Smooth muscle cell of the brain vasculature (primary cell): ENCODE measurements at places on chromosomes 12 and 14.

DNA sequence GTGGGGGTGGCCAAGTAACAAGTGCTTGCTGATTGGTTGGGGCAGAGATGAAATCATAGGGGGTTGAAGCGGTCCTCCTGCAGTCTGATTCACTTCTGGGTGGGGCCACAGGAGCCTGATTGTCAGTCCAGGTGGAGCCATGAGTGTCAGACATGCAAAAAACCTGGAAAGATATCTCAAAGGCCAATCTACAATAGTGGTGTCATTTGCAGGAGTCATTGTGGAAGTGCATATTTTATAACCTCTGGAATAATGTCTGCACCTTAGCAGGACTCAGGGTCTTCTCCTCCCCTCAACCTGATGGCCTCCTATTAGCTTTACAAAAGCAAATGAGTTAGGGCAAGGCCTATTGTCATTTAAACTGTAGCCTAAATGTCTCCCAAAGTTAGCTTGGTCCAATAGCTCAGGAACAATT is 241.4 kb downstream of the NUAK1 start:
- DNase-seq, result no peak

GRCh38 chr12:108335349-108336119 is 3.6 kb downstream of the CMKLR1 start:
- DNase-seq, result no peak

DNA sequence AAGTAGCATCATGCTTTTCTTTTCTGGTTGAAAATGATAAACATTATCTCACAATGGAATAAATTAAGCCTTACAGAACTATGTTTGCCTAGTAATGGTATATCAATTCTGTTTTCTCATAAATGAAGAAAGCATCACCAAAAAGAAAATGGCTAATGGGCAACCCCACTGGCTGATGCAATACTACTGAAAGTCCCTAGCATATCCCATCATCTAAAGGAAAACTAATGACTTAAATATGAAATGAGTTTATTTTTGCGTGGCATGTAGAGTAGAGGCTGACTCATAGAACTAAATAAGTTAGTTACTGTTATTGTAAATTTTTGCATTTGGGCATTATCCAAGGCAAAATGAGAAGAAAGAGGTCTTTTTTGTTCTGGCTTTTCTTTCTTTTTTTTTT is 1156.3 kb upstream of the SEL1L start:
- no peak for DNase-seq

DNA sequence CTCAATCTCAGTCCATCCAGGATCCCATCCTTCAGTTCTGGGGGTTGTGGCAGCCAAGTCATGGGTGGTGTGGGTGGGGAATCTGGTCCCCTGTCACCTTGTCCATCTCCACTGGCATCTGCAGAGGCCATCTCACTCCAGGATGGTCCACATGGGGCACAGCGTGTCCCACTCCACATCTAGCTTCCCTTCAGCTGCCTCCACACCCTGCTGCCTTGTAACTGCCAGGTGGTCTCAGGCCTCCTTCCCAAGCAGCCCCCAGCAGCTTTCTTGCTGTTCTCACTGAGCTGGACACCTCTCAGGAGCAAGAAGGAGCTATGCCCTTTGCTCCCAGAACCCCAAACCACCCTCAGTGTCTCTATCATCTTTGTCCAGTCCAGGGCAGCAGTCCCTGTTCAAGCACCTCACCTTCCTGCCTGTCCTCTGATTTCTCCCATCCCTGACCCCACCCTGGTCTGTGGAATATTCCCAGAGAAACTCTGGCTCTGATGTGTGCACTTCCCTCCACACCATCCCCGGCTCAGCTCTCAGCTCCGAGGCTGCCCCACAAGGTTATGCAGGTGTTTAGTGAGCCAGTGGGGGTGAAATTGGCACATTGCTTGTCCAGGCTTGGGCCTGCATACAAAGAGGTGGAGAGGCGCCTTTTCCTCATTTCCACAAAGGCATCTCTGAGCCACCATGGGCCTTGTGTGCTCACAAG is 13.7 kb upstream of the DYNC1H1 start:
- DNase-seq, result no peak

DNA sequence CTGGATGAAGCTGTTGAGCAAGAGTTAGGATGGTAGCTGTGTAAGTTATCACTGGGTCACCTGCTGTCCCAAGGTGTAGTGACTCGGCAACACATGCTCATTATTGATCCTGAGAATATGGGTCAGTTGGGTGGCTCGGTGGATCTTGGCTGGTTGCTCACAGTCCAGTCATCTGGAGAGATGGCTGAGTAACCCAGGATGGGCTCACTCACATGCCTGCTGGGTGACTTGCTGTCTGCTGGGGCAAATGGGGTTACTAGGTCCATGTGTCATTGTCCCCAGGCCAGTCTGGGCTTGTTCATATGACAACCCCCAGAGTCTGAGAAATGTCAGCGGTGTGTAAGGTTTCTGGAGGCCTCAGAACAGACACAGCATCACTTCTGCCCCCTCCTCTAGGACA is 69.5 kb downstream of the SLC15A4 start:
- DNase-seq, result no peak

DNA sequence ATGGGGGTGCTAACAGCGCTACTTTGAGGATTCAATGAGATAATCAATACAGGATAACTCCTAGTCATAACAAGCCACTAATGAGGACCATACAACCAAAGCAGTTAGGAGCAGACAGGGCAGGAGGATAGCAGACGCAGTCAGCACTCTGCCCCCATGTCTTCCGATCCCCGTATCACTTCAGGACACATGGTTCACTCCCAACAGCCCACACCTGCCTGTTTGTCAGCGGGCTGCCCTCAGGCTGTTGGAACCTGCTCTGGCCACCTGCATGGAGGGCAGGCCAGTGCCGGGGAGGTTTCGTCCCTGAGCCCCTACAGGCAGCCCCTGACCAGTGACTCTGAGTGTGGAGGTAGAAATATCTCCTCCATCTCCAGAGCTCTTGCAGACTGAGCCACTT is 37.1 kb upstream of the LTBP2 start:
- no peak for DNase-seq

DNA sequence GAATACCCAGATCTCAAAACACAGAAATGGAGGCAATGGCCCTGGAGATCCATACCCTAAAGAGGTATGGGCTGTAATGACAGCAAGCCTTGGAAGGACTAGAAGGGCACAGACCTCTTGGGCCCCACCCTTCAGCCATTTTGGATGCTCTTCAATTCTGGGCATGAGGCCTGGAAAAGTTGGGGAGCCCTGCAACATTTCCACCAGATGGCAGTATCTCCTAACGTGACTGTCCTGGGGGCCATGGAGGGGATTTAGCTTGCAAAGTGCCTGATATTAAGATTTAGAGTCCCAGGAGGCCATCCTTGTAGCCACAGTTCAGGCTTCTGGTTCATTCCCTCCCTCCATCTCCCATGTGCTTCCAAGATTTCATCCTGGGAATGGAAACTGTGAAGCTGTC is 30.2 kb downstream of the KCNA5 start:
- no peak for DNase-seq

- DNase-seq, result no peak
Observed at GRCh38 chr14:55123101-55123500, 6.0 kb upstream of the LGALS3 start.

DNA sequence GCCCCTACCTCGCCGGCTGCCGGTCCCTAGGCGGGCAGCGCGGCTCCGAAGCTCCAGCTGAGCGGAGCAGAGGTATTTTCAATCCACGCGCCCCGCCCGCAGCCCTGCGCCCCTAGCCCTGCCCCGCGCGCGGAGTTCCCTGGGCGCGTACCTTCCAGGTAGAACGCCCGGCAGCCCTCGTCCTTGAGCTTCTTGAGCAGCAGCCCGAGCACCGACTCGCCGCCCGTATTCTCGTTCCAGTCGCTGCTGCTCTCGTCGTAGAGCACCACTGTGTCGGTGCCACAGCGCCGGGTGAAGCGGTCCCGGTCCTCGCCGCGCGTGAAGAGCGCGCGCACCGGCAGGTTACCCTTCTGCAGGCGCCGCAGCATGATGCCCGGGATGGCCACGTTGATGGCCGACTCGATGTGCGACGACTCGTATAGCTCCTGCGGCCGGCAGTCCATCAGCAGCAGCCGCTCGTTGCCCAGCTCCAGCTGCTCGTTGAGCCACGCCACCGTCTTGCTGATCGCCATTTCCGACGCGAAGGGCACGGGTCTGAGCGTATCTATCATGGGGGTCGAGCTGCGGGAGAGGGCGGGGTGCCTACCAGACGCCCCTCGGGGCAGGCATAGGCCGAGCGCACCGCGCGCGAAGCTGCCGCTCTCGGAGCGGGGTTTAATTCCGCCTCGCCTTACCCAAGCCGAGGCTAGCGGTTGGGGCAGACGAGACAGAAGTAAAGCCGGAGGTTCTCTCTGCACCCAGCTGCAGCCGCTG is 636 bp downstream of the DUSP6 start:
- no peak for DNase-seq

- no peak for DNase-seq
Observed at GRCh38 chr12:111335811-111336210, 33.1 kb downstream of the PHETA1 start.

DNA sequence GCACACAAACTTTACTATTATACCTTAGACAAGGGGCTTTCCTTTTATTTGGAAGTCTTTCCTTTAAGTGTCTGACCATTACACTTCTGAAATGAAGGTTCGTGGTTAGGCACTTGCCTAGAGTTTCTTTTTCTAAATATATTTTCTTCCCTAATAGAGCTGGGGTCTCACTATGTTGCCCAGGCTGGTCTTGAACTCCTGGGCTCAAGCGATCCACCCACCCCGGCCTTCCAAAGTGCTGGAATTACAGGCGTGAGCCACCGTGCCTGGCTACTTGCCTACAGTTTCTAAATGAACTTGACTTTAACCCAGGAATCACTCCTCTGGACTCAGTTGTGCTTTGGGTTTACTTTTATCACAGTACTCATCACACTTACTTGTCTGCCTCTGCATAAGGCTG is 57.6 kb downstream of the PEBP1 start:
- DNase-seq, result no peak

- DNase-seq, result peak; percentile 94
Observed at GRCh38 chr14:69766984-69767368, at the start of gene SRSF5. SRSF5 (plus strand) TSS chr14:69767142; CDS start chr14:69768157, 1,015 bp downstream.

GRCh38 chr14:73833034-73833433 is 18.6 kb upstream of the PTGR2 start:
- DNase-seq, result no peak

DNA sequence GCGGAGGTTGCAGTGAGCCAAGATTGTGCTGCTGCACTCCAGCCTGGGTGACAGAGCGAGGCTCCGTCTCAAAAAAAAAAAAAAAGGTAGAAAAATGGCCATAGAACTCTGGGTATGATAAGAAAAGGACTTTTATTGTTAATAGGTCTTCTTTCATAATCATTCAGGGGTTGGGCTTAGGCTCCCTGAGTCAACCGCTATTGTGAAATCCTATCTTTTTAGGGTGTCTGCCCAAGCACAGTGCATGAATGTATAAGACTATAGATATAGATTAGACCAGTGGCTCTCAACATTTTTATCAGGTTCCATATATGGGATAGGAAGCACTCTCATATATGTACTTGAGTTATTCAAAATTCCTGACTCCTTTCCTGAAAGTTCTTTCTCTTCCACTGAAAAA is 48.7 kb upstream of the USP15 start:
- no peak for DNase-seq

DNA sequence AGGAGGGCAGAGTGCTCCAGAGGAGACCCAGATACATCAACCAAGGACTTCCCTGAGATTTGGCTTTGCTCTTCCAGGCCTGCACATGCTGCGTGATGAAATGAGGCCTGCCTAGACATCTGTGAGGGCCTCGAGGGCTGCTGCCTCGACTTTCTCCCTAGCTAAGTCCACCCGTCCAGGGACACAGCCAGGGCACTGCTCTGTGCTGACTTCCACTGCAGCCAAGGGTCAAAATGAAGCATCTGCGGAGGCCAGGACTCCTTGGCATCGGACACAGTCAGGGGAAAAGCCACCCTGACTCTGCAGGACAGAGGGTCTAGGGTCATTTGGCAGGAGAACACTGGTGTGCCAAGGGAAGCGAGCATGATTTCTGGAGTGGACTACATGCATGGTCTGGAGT is 10.7 kb downstream of the SLC25A47 start:
- no peak for DNase-seq

GRCh38 chr14:35416108-35416750 is 11.7 kb upstream of the NFKBIA start:
- DNase-seq, result no peak

DNA sequence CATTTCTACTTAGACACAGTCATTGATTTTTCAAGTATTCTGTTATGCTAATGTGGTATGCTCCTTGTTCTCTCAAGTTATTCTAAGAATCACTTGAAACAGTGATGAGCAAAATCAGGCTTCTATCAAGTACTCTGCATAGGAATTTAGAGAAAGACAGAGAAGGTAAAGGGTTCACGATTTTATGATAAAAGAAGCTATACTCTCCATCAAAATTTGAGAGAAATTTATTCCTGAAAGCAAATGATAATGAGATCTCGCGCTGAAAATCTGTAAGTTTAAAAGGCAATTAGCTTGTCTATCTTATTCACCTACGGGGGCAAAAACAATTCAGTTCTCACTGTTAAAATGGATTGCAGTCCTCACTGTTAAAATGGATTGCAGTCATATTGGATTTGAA is 1404.3 kb upstream of the FLRT2 start:
- DNase-seq, result no peak

- no peak for DNase-seq
Observed at GRCh38 chr12:5690240-5690639, 254.8 kb downstream of the ANO2 start.

DNA sequence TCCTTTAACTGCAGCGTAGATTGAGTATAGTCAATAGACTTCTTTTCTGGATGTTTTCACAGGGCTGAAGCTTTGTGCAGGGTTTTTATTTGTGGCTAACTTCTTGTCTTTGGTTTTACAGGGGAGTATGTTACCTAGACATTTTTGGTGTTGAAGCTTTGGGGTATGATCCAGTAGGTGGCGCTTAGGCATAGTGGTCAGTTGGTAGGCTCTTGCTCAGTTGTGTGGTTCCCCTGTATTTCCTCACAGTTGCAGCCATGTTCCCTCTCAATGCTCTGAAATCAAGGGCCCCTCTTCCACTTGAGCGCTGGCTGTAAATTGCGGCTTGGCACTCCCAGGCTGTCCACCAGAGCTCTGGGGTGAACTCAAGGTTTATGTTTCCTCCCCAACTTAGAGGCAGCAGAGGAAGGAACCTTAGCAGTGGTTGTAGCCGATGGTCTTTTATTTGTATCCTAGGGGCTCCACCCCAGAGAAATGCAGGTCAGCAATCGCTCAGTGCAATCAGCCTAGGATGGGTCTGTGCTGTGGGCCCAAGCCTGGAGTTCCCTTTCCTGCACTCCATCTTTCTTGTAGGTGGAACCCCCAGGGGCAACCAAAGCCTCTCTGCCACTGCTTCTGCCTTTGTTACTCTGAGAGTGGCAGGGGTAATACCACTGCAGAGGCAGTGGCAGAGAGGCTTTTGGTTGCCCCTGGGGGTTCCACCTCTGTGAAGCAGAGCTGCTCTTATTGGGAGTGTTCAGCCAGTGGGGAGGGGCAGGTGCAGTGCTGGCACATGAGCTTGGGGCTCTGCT is 55.1 kb downstream of the CMAS start:
- DNase-seq, result no peak
